Calu3 (cell line): ENCODE measurements at places on chromosomes 5 and 9. TPM values are rescaled to one million over a fixed set of nuclear protein-coding genes. Genes with fewer than 3 reads are reported as not detected.
A peak's percentile ranks its signal among the peaks of the same experiment; 100 is the strongest.

Gene MZB1
- 0.24 TPM in 1 of 2 replicates, not detected in the other for total RNA-seq

DNA sequence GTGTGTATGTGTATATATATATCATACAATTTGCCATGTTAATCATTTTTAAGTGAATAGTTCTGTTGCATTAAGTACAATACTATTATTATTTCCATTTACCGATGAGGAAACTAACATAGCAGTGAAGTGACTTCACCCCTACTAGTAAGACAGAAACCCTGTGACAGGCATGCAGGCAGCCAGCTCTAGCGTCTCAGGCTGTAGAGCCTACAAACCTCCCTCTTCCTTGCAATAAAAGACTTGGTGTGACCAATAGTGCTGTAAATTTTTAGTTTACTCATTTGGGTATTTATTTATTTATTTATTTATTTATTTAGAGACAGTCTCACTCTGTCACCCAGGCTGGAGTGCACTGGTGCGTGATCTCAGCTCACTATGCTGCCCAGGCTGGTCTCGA lies 24.7 kb downstream of the FNBP1 start:
- no peak for DNase-seq
- no peaks in the 10 kb centered on the region for H3K4me1 ChIP-seq
- H3K36me3 ChIP-seq = no peaks in the 10 kb centered on the region
- H3K27me3 ChIP-seq = no peaks in the 10 kb centered on the region

GRCh38 chr5:60177596-60177995 lies 284.1 kb upstream of the PDE4D start:
- DNase-seq = no peak
- no peaks in the 10 kb centered on the region for H3K36me3 ChIP-seq
- H3K4me1 ChIP-seq = no peaks in the 10 kb centered on the region

- H3K36me3 ChIP-seq = peaks cover 16% of the 10 kb centered on the region
- peak; percentile 14 for DNase-seq
- no peak overlapping the region for H3K4me3 ChIP-seq
- H3K27me3 ChIP-seq = no peaks in the 10 kb centered on the region
- H3K4me1 ChIP-seq = no peaks in the 10 kb centered on the region
These were observed 13.2 kb upstream of the CEL start for GRCh38 chr9:133048595-133048994.
